ENCODE measurements at places on chromosomes 11 and 22.

GRCh38 chr11:72772059-72772458 lies 19.9 kb upstream of the ARAP1 start:
- no peaks in the 10 kb centered on the region for H3K36me3 ChIP-seq
- no peak for DNase-seq
- H3K27me3 ChIP-seq = no peaks in the 10 kb centered on the region
- no peak overlapping the region for H3K27ac ChIP-seq
- peaks cover 26% of the 10 kb centered on the region for H3K4me1 ChIP-seq

- no peaks in the 10 kb centered on the region for H3K27me3 ChIP-seq
- no peak for DNase-seq
- H3K36me3 ChIP-seq = peaks cover 2% of the 10 kb centered on the region
- H3K4me3 ChIP-seq = no peak overlapping the region
- H3K27ac ChIP-seq = no peak overlapping the region
These were observed 6.7 kb downstream of the SMTN start for GRCh38 chr22:31087744-31088215.

GRCh38 chr11:63610604-63611394 lies 3.4 kb downstream of the PLAAT3 start:
- H3K27me3 ChIP-seq = peaks cover 18% of the 10 kb centered on the region
- H3K4me1 ChIP-seq = peaks cover 30% of the 10 kb centered on the region
- H3K27ac ChIP-seq = no peak overlapping the region
- H3K36me3 ChIP-seq = no peaks in the 10 kb centered on the region
- H3K4me3 ChIP-seq = no peak overlapping the region

DNA sequence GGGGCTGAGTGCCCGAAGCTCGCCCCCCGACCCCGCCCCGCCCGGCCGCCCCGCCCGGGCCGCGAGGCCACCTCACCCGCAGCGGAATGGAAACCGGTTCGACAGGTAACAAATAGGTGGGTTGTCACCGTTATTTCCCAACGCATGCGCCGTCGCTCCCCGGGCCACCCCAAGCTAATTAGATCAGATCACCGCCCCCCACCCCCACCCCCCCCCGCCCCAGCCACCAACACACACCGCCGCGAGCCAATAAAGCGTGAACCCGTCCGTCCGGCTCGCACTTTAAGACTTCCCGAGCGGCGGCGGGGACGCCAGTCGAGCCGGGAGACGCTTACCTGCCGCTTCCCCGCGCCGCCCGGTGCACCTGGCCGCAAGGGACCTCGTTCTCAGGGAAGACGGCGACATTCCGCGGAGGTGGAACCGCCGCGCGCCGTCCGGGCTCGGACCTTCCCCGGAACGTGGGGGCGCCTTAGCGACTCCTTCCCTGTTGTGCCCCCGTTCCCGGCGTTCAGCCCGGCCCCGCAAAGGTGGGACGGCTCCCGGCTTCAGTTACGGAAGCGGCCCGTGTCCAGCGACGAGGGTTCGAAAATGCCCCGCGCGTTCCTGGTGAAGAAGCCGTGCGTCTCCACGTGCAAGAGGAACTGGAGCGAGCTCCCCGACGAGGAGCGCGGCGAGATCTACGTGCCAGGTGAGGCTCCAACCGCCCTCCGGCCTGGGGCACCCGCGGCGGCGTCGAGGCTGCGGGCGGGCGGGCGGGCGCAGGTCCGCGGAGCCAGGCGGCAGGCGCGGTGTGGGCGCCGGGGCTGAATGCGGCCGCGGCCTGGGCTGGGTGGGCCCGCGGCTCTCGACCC lies at the start of gene OVOL1:
OVOL1 (plus strand) TSS at position 278 of the 851 bp plus-strand sequence; CDS start at position 589, 311 bp downstream.
- H3K4me3 ChIP-seq = peak within 1 kb of the TSS; percentile 76
- no peaks in the 10 kb centered on the region for H3K36me3 ChIP-seq
- H3K27me3 ChIP-seq = peaks cover 60% of the 10 kb centered on the region
- peaks cover 27% of the 10 kb centered on the region for H3K4me1 ChIP-seq

- peaks cover 15% of the 10 kb centered on the region for H3K36me3 ChIP-seq
- H3K4me1 ChIP-seq = peaks cover 12% of the 10 kb centered on the region
- H3K4me3 ChIP-seq = no peak overlapping the region
These were observed 18.6 kb downstream of the HIRA start for GRCh38 chr22:19412923-19413322.

- H3K27me3 ChIP-seq = peaks cover 93% of the 10 kb centered on the region
- DNase-seq = no peak
- H3K4me1 ChIP-seq = peaks cover 26% of the 10 kb centered on the region
- H3K27ac ChIP-seq = no peak overlapping the region
These were observed 248.0 kb downstream of the ST3GAL4 start for GRCh38 chr11:126603486-126603885.

DNA sequence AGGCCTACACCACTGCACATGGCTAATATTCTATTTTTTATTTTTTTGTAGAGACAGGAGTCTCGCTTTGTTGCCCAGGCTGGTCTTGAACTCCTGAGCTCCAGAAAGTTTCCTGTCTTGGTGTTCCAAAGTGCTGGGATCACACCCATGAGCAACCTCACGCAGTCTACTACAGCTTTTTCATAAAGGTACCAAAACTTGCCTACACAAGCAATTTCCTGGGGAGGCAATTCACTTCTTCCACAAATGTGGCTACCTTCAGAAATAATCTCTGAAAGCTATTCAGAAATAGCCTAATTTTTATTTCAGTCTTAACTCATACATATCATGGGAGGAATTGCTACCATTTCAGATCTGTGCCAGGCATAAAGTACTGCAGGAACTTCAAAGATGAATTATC lies 11.4 kb downstream of the SLC35F2 start:
- H3K4me3 ChIP-seq = no peak overlapping the region
- H3K36me3 ChIP-seq = no peaks in the 10 kb centered on the region
- no peaks in the 10 kb centered on the region for H3K27me3 ChIP-seq
- H3K4me1 ChIP-seq = peaks cover 2% of the 10 kb centered on the region
- H3K27ac ChIP-seq = no peak overlapping the region

DNA sequence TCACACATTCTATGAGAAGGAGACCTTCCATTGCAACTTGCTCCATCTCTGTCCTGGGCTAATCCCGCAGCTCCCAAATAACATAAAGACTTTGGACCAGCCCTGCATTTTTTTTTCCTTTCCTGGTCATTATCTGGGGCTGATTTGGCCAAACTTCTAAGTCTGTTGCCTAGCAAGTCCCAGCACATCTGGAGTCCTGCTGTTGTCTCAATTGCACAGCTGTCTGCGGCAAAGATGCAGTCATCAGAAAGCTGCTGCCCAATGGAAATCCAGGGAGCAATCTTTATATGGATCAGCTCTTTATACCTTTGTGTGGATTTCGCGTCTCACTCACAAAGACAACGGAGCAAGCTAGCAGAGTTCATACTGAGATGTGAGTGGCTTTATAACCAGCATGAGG lies 105.9 kb downstream of the NXPE2 start:
- no peak overlapping the region for H3K27ac ChIP-seq
- no peaks in the 10 kb centered on the region for H3K36me3 ChIP-seq
- no peak for DNase-seq
- H3K27me3 ChIP-seq = peaks cover 43% of the 10 kb centered on the region
- H3K4me1 ChIP-seq = peaks cover 41% of the 10 kb centered on the region

GRCh38 chr11:77093987-77094840 lies 8.4 kb upstream of the OMP start:
- no peaks in the 10 kb centered on the region for H3K27me3 ChIP-seq
- no peak for DNase-seq
- H3K4me1 ChIP-seq = peaks cover 5% of the 10 kb centered on the region

DNA sequence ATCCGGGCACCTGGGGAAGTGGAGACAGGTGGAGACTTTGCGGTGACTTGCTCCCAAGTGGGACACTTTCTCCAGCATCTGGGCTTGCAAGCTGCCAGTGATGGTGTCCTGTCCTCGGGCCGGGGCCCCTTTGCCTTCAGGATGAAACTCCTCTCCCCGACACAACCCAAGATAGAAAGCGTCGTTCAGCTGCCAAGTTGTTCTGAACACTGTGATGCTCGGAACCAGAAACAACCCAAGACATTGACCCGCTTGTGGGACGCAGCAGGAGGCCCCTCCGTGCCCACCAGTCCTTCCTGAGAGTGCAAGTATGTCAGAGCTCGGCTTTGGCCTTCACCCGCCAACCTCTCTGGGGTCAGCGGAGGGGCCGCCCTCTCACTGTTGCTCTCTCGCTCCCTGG lies 31.3 kb downstream of the LINC01488 start:
- H3K27me3 ChIP-seq = no peaks in the 10 kb centered on the region
- H3K36me3 ChIP-seq = no peaks in the 10 kb centered on the region
- H3K4me1 ChIP-seq = no peaks in the 10 kb centered on the region
- H3K4me3 ChIP-seq = no peak overlapping the region
- no peak for DNase-seq
- H3K27ac ChIP-seq = no peak overlapping the region

GRCh38 chr11:1838077-1838425 lies 730 bp upstream of the TNNI2 start:
- DNase-seq = no peak
- no peaks in the 10 kb centered on the region for H3K36me3 ChIP-seq
- no peak overlapping the region for H3K27ac ChIP-seq

DNA sequence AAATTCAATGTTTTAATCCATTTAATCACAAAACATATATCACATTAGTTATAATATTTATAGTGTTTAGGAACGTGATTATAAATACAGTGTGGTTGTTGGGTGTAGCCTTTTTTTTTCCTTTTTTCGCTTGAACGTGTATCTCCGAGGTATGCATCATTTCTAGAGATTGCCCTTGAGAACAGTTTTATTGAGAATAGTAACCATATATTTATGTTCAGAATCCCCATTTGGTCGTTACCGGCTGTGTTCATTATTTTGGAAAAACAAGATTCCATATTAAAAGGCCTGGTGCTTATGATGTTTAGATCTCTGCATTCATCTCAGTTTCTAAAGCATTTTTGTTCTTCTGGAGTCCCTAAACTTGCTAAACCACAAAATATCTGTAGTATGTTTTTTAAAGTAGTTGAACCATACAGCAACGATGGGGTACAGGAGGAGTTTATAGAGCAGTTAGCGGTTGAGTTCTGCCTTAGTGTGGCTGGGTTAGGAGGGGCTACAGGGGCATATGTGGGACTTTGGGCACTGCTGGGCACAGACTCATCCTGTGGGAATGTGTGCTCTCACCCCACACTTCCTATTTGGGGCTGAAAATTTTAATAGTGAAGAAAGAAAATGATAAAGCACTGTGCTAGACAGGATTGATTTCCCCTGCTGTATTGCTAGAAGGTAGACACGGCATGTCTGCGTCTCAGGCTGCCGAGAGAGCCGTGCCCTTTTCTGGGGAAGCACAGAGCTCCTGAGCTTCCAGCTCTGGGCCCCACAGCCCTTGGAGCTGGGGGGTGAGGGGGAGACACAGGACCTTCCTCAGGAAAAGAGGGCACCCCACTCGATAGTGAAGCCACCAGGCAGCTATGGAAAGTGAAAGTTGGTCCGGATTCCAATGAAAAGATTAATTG lies 81.5 kb upstream of the PPARA start:
- H3K27ac ChIP-seq = no peak overlapping the region
- H3K27me3 ChIP-seq = peaks cover 71% of the 10 kb centered on the region
- peak overlapping the region; percentile 76 for H3K4me3 ChIP-seq
- peaks cover 18% of the 10 kb centered on the region for H3K4me1 ChIP-seq
